ENCODE measurements at places on chromosomes 11 and 22.

- no peak for DNase-seq
Observed at GRCh38 chr11:3198815-3199214, 19.8 kb downstream of the MRGPRG start.

GRCh38 chr22:49546811-49547585 lies 280.7 kb downstream of the BRD1 start:
- DNase-seq: no peak

GRCh38 chr11:14894657-14895598 lies 2.9 kb upstream of the CYP2R1 start:
- DNase-seq: peak; percentile 90

DNA sequence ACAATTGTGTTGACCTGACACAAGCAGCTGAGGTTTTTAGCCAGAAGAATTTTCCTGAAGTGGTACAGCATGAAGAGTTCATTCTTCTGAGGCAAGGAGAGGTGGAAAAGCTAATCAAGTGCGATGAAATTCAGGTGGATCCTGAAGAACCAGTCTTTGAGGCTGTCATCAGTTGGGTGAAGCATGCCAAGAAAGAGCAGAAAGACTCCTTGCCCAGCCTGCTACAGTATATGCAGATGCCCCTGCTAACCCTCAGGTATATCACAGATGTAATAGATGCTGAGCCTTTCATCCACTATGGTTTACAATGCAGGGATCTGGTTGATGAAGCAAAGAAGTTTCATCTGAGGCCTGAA lies 12.9 kb upstream of the SCARF2 start:
- DNase-seq: no peak

DNA sequence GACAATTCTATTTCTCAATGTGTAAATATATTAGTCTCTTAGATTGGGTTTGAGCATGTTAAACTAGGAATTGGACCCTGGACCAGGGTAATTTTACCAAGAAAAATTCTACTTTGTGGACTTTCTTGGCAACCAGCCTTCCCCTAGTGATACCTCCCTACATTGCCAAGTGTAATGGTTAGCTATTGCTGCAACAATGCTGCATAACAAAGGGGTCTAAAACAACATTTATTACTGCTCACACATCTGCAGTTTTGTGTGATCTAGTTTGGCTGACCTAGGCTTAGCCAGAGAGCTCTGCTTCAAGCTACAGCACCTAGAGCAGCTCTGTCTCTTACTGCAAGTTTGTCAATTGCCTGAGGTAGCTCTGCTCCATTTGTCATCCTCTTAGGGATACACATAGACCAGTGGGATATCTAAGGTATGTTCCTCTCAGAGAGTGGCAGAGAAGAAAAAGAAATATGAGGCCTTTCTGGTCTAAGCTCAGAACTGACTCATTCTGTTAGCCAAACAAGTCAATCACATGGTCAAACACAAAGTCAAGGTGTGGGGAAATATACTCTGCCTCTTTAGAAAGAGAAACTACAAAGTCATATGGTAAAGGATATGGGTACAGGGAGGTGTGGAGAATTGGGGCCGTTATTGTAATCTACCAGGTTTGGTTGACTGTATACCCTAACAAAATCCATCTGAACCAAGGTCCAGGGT lies 2.0 kb upstream of the LAYN start:
- no peak for DNase-seq

- no peak for DNase-seq
Observed at GRCh38 chr11:43010042-43010441, 301.8 kb upstream of the API5 start.

DNA sequence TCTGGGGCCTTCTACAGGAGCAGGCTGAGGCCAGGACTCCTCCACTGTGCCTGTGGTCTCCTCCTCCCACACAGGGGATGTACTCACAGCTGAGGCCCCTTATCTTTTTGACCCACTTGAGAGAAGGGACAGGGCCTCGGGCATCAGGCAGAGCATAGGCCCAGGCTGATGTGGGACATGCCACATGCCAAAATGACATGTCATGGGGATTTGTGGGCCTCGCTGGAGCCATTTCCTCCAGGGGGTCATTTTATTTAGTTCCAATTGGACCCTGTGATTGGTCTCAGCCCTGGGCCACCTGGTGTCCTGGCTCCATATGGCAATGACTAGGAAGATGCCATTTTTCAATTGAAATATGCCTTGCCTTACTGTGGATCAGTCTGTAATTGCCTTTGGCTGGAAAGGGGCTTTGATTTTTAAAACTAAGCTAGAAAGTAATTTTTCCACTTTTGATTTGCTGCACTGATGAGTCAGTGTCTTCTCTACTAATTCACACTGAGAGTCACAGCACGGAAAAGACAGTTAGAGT lies 171.1 kb upstream of the NAV2 start:
- DNase-seq: no peak

GRCh38 chr11:122280870-122281269 lies 164.9 kb upstream of the BLID start:
- no peak for DNase-seq

GRCh38 chr22:42069801-42070516 lies 653 bp downstream of the NAGA start:
- peak; percentile 55 for DNase-seq

DNA sequence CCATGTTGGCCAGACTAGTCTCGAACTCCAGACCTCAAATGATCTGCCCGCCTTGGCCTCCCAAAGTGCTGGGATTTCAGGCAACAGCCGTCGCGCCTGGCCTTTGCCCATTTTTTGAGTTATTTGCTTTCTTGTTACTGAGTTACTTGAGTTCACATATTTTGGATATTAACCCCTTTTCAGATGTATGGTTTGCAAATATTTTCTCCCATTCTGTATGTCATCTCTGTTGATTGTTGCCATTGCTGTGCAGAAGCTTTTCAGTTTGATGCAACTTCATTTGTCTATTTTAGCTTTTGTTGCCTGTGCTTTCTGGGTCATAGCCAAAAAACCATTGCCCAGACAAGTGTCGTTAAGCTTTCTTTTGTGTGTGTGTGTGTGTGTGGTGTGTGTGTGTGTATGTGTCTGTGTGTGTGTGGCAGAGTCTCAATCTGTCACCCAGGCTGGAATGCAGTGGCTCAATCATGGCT lies 6.8 kb downstream of the TSGA10IP start:
- DNase-seq: no peak

Data from suppressor macrophage treated with lipopolysaccharide for 1 hour (primary cell).